Fibroblast of pulmonary artery (primary cell): ENCODE measurements at places on chromosomes 13 and 19.
A peak's percentile ranks its signal among the peaks of the same experiment; 100 is the strongest.

GRCh38 chr13:41622432-41623429, 165.4 kb downstream of the RGCC start:
- peak; percentile 61 for DNase-seq

DNA sequence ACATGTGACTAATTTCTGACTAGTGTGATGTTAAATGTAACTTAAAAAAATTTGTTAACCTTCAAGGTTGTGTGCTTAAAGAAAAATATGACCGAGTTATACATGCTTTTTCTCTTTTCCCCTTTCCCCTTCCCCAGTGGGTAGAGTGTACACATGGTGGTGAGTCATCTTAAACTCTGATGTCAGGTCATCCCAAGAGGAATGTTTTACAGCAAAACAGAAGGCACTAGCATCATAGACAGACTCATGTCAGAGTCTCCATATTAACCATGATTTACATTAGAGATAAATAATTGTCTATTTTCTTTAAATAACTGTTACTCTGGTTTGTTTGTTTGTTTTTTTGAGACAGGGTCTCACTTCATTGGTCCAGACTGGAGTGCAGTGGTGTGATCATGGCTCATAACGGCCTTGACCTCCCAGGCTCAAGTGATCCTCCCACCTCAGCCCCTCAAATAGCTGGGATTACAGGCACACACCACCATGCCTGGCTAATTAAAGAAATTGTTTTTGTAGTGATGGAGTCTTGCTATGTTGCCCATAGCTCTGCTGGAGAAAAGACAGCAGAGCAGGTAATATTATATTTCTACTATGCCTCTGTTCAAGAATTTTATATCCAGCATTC, 160.4 kb upstream of the PCDH9 start:
- DNase-seq: peak; percentile 58

- DNase-seq: no peak
Observed at GRCh38 chr19:55305983-55306562, 19.1 kb downstream of the TMEM150B start.

DNA sequence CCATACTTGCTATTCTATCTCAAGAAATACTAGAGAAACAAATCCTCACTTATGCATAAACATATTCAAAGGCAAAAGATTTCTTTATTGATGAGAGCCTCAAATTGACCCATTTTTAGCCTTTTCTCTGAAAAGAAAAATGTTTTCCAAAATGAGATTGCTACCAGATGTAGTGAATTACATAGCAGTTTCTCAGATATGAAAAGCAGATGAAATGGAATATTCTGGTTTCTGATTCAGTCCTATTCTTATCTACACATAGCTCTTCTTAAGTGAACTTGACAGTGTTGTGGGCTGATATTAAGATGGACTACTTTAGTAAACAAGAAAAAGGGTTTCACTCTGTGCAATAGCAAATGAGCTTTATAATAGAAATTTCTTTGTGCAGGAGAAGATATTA, 183.5 kb downstream of the DNAJC15 start:
- DNase-seq: no peak

DNA sequence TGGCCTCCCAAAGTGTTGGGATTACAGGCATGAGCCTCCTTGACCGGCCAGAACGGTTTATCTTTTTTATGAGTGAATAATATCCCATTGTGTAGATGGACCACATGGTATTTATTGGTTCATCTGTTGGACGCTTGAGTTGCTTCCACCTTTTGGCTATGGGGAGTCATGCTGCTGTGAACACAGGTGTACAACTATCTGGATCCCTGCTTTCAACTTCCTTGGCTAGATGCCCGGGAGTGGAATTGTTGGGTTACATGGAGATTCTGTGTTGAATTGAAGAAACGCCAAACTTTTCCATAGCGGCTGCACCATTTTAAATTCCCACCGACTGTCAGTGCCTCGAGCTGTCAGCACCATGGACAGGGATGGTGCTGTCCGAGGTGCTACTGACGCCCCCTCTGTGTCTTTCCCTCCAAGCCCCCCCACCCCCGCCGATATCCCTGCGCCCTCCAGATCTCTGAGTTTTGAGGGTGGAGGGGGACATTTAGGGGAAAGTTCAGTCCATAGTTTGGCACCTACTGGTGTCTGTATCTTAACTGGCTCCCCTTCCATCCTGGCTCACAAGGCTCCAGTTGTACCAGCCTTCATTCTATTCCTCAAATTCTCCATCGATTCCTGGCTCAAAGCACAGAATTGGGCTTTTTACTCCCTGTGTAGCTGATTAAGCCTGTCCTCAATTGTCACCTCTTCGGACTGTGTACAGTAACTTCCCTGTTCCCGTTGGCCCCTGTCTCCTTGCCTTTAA, 27.3 kb downstream of the PNPLA6 start:
- no peak for DNase-seq

DNA sequence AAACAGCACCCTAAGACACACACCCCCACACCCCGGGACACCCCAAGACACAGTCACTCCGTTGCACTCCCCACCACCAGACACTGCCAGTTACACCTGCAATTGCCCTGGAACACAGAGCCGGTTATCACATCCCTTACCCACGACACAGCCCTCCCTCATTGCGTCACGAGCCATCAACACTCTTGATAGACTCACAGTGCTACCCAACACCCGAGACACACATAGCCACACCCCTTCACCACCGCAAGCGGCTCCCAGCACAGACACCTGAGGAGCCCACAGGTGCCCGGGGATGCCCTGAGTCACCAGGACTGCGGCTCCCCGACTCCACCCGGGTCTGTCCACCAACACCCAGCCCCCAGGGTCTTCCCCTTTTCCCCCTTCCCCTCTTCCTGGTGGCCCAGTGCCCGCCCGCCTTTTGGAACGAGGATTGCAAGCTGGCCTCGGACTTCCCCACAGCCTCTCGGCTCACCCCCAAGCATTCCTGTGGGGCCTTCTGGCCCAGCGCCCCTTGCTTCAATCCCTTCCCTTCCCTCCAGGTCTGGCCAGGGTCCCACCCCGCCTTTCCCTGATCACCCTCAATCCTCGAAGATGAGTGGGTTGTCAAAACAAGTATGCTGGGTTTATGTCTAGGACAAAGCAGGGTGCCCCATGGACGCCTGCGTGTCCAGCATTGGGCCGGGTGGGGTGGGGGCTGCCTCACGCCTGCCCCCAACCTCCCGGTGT, 1.7 kb upstream of the PTGER1 start:
- peak; percentile 79 for DNase-seq

- DNase-seq: no peak
Observed at GRCh38 chr19:8320564-8321066, 560 bp downstream of the NDUFA7 start.

DNA sequence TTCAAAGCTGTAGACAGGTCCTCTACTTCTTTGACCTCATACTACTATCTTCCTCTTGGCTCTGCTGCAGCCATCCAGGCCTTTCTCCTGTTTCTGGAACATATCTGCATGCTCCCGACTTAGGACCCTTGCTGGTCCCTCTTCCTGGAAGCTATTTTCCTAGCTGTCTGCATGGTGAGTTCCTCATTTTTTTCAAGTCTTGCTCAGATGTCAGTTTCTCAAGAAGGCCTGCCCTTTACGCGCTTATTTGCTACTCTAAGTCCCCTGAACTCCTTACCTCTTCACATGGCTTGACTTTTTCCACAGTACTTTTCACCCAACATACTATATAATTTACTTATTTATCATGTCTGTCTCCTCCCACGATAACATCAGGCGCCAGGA, 31.4 kb downstream of the DNAJC3 start:
- DNase-seq: no peak

DNA sequence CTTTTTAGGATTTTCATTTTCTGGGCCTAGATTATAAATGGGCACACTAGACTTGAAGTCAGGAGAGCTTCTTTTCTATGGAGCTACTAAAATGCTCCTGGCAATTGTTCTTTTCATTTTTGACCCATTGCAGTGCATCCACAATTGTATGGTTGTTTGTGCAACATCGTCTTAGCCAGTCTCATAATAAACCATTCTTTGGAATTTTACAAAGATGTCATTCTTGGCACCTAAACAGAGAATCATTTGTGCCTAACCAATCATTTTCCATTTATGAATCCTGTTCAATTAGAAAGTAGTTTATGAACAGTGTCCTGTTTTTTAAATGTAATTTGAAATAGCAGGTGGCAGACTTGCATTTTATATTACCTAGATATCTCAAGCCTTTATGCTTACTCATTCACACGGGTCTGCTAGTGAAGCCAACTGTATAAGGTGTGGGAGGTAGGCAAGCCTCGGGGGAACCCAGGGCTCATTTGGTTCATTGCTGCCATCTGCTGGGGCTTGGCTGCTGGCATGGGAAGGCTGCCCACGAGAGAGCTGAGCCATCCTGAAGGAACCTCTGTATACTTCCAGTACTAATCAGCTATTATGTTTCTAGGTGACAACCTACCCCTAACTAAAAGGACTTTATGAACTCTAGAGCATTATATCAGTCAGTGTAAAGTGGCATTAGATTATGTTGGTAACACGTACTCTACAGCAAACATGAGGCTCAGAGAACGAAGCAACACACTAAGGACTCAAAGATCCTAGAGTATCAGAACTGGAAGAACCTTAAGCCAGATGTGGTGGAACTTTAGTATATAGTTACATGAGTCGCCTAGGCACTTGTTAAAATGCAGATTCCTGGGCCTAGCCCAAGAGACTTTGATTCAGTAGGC, 60.0 kb downstream of the TPT1 start:
- DNase-seq: peak; percentile 84

DNA sequence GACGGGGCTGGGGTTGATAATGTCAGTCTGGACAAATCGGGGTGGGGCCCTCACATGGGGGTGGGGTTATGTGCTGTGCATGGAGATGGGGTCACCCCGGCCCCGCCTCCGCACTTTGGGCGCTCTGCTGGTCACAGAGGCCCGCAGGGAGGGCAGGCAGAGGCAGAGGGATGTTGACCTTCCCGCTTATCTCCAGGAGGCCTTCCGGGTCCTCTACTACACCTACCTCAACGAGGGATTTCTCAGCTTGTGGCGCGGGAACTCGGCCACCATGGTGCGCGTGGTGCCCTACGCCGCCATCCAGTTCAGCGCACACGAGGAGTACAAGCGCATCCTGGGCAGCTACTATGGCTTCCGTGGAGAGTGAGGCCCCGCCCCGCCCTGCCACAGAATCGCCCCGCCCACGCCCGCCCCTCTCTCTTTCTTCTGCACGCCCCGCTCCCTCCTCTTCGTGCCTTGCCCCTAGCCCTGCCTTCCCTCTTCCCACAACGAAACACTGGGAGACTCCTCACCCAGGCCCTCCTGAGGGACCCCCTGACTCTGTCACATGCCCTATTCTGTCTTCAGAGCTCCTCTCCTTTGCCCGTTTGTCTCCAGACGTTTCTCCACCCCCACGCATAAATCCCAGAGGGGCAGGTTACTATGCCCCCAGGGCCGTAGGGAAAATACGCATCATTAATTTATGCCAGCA, 32.8 kb downstream of the TMEM161A start:
- DNase-seq: peak; percentile 60

DNA sequence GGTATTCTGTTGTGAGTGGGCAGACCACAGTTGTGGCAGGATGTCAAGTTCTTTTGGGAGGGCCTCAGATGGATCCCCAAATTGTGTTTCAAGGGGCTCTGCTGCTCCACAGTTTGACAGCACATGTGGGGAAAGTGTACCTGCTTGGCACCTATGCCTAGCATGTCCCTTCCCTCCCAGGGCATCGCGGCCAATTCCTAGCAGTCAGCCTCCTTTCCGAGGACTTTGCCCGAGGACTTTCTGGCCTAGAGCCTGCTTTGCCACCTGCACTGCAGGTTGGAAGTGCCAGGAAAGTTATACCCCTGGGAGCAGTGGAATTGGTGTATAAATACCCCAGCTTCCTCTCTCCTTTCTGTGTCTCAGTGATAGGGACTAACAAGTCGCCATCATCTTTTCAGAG, 11.9 kb upstream of the GPR12 start:
- DNase-seq: no peak

DNA sequence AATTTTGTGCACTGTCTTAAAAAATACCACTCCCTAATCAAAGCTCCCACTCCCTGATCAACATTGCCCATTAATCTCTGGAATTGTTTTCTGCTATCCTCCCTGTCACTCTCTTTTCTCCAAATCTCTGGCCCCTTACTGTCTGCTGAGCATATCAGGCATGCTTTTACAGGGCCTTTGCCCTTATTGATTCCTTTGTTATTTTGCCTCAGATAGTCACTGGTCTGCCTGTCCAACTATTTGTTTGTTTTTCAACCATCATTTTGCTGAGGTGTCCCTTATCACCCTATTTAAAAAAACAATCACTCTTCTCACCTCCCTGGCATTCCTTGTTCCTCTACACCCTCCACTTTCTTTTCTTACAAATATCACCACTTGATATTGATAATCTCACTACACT, 153.0 kb downstream of the PCDH9 start:
- no peak for DNase-seq

DNA sequence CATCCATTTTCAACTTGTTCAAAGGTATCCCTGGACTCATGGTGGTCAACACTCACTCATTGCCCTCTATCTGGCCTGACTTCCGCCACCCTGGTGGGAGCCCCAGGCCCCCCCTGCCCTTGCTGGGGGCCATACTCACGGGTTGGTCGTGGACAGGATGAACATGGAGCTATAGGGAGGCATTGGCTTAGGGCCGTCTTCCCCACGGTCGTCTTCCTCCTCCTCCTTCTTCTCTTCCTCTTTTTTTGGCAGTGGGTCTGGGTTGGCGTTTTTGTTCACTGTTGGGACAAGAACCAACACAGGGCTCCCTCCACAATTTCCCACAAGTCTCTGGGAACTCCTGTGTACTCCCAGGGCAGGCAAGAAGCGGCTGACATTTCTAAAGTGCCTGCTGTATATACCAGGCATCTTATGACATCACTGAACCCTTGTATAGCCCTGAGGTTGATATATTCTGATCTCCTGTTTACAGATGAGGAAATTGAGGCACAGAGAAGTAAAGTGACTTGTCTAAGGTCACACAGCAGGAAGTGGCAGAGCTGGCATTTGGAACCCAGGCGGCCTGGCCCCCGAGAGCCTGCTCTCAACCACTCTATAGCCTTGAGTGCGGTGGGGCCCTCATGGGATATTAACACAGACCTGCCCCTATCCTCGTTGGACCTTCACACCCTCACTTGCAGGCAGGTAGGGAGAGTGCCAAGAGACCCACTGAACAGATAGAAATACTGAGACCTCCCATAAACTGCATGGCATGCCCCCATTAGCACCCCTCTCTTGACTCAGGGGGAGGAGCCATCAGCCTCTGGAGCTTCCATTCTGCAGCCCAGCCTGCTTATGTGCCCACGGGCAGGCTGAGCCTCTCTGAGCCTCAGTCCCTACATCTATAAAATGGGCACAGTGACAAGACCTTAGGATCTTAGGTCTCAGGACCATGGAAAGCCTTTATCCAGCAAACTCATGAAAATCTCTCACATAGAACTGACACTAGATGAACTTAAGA, 135.0 kb downstream of the IER2 start:
- DNase-seq: no peak

- DNase-seq: peak; percentile 43
Observed at GRCh38 chr13:76522083-76522755, 364.0 kb downstream of the KCTD12 start.
